ENCODE measurements at places on chromosomes 16 and 17.

DNA sequence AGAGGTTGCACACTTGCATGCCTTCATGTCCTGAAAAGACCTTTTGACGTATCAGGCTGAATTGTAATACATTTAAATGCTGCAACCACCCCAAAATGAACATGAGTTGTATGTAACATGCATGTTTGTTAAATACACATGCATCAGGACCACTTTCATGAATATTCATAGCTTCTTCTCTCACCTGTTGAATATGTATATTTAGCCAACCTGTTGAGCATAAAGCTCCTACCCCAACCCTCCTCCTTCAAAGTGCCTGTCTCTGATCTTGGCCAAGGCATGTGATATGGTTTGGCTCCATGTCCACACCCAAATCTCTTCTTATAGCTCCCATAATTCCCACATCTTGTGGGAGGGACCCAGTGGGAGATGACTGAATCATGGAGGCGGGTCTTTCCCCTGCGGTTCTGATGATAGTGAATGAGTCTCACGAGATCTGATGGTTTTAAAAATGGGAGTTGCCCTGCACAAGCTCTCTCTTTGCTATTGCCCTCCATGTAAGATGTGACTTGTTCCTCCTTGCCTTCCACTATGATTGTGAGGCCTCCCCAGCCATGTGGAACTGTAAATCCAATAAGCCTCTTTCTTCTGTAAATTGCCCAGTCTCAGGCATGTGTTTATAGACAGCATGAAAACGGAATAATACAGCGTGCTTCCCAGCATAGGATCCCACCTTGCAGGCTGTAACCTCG is 3.8 kb upstream of the CRYM start:
- no peak for DNase-seq

- DNase-seq: no peak
Measured at GRCh38 chr16:57045694-57046381, 46.5 kb upstream of the CPNE2 start.

DNA sequence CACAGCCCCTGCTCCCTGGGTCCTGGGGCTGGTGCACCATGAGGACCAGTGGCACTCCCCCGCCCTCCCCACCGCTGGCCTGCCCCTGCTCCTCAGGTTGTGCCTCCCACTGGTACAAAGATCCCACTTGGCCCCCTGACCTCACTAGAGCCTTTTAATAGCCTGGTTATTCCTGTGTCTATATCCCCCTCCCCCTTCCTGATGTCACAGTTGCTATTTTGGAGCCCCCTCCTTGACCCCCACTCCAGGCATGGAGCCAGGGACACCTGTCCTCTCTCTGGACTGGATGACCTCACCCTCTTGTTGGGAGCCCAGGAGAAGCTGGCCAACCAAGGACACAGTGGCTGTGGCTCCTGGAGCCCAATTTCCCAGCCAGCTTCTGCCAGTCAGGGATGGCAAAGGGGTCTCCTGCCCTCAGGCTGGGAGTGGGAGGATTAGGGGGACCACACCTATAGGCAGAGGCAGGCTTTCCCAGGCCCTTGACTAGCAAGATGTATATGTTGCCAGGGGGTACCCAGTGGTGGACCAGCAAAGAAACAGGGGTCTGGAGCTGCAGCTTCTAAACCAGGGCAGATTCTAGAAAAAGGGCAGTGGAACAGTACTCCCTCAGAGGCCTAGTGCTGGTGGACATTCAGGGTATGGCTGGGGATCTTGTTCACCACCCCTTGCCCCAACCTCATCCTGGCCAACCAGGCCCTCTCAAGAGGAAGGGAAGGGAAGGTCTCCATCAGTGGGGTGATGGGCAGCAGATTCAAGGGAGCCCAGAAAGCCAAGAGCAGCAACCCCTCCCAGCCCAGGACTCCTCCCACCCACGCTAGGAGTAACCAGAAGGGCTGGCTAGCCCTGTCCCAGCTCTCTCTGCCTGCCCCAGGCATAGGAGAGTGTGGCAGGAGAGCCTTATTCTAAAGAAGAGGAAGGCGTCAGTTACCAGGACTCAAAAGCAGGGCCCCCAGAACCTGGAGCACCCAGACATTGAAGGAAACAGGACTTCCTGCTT is 10.9 kb downstream of the HDAC5 start:
- DNase-seq: no peak

DNA sequence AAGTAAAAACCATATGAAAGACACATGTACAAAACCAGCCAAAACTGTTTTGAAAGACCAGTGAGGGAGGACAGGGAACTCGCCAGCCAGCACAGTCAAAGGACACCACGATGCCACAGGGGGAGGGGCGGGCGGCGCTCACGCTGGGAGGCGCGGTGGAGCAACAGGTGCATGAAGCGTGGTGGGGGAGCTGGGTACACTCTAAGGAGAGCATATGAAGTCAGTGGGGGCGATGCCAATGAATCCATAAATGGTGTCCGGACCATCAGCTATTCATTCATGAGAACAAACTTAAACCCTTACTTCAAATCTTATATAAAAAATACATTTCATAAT is 101.0 kb upstream of the DNAH17 start:
- DNase-seq: no peak

GRCh38 chr17:78789663-78790181 is 7.6 kb upstream of the CYTH1 start:
- DNase-seq: no peak

Data from CMK (cell line).